Effector memory CD4-positive, alpha-beta T cell (primary cell): ENCODE measurements at places on chromosomes 16 and 17.
A peak's percentile ranks its signal among the peaks of the same experiment; 100 is the strongest.

DNA sequence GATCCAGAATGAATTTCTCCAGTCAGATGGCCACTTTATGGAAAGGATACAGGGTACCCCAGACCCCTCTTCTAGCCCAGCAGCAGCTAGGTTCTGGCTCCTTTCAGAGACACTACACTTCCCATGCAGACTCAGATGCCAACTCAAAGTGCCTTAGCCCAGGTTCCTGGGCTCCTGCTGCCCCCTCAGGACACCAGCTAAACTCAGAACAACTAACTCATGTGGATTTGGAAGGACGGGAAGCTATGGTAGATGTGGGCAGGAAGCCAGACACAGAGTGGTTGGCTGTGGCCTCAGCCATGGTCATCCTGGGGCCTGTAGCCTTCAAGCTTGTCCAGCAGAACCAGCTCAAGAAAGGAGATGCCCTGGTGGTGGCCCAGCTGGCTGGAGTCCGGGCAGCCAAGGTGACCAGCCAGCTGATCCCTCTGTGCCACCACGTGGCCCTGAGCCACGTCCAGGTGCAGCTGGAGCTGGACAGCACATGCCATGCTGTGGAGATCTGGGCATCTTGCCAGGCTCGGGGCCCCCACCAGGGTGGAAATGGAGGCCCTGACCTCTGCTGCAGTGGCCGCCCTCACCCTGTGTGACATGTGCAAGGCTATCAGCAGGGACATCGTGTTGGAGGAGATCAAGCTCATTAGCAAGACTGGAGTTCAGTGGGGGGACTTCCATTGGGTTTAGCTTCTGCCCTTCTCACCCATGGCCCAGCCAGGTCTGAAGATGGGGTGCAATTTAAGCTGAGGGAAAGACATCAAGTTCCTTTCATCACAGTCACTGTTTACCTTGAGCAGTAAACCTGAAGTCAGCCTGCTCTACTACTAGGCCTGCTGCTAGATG lies 111.8 kb downstream of the N4BP1 start:
- H3K36me3 ChIP-seq, result no peaks in the 10 kb centered on the region
- H3K4me1 ChIP-seq, result no peaks in the 10 kb centered on the region
- H3K4me3 ChIP-seq, result no peak overlapping the region
- H3K27ac ChIP-seq, result no peak overlapping the region
- H3K27me3 ChIP-seq, result no peaks in the 10 kb centered on the region

DNA sequence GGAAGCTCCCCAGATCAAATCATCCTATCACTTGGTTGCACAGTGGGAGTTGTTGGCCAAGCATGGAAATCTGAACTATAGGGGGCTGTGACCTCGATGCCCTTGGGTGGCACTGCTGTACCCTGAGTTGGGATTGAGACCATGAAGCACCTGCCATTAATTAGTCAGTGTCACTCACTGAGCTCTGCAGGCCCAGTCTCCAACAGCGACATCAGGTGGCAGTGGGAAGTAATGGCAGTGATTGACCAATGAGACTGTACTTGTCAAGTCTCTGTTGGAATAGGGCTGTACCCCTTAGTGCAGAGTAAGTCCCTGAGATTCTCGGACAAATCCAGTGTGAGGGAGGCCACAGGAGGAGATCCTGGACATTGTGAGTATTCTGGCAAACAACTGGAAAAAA lies 118.0 kb upstream of the RPL38 start:
- H3K27ac ChIP-seq, result no peak overlapping the region
- no peaks in the 10 kb centered on the region for H3K27me3 ChIP-seq
- H3K4me1 ChIP-seq, result no peaks in the 10 kb centered on the region
- H3K36me3 ChIP-seq, result no peaks in the 10 kb centered on the region
- H3K4me3 ChIP-seq, result no peak overlapping the region

DNA sequence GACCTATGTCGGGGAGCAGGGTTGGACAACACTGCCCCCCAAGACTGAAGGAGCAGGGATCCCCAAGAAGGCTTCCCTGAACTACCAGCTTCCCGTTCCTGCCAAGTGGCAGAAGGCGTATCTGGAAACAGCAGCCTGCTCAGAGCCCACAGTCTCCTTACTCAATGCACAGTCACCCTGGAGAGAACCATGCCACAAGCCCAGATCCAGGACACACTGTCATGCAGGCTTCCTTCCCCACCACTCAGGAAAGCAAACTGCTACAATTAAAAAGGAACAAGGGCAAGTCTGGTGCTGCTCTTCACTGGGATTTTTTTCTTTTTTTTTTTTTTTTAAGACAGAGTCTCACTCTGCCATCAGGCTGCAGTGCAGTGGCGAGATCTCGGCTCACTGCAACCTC lies 8.2 kb downstream of the WDR45B start:
- no peak overlapping the region for H3K4me3 ChIP-seq
- peaks cover 63% of the 10 kb centered on the region for H3K36me3 ChIP-seq
- no peak overlapping the region for H3K27ac ChIP-seq
- H3K27me3 ChIP-seq, result no peaks in the 10 kb centered on the region

DNA sequence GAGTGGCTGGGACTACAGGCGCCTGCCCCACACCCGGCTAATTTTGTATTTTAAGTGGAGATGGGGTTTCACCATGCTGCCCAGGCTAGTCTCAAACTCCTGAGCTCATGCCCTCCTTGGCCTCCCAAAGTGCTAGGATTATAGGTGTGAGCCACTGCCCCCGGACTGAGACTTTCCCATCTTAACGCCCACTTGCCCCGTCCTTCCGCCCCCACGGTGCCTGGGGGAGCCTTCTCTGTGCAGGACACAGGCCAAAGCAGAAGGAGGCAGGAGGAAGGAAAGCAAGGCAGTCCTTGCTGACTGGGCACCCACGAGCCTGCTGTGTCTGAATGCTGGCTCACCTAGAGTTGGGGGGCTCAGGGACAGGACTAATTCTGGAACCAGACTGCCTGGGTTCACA lies 17.6 kb upstream of the GNG13 start:
- peaks cover 10% of the 10 kb centered on the region for H3K4me1 ChIP-seq
- DNase-seq, result no peak
- no peaks in the 10 kb centered on the region for H3K36me3 ChIP-seq
- H3K4me3 ChIP-seq, result no peak overlapping the region
- no peaks in the 10 kb centered on the region for H3K27me3 ChIP-seq

DNA sequence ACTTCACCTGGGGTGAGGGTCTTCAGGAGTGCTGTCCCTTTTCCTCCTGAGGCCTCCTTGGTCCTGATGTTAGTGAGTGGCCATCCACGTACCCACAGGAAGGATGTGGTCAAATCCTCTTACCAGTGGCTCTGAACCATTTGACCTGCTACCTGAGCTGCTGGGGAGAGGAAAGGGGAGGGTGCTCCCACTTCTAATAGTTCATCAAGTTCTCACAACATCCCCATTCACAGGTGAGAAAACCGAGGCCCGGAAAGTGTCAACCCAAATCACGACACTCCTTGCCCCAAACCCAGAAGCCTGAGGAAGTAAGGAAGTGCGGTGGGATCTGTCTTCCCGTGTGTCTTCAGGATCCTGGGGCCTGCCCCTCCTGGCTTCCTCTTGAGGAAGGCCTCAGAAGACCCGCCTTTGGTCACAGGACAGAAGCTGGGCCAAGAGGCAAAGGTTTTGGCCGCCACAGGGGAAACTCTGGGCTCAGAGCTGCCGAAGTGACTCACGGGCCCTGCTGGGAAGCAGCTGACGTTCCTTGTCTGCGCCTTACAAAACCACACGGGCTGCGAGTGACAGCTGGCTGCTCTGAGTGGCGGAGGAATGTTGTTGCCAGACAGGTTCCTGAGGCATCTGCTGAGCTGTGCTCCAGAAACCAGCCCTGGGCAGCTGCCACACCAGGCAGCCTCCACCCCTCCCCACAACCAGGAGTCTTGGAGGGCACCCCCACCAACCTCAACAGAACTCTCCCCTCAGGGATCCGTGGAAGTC lies 13.9 kb upstream of the KIFC3 start:
- H3K27me3 ChIP-seq, result no peaks in the 10 kb centered on the region
- no peaks in the 10 kb centered on the region for H3K4me1 ChIP-seq
- H3K4me3 ChIP-seq, result no peak overlapping the region
- H3K36me3 ChIP-seq, result no peaks in the 10 kb centered on the region

GRCh38 chr17:14295676-14296075 lies 5.2 kb upstream of the HS3ST3B1 start:
- H3K4me1 ChIP-seq, result peaks cover 33% of the 10 kb centered on the region
- no peak overlapping the region for H3K4me3 ChIP-seq

DNA sequence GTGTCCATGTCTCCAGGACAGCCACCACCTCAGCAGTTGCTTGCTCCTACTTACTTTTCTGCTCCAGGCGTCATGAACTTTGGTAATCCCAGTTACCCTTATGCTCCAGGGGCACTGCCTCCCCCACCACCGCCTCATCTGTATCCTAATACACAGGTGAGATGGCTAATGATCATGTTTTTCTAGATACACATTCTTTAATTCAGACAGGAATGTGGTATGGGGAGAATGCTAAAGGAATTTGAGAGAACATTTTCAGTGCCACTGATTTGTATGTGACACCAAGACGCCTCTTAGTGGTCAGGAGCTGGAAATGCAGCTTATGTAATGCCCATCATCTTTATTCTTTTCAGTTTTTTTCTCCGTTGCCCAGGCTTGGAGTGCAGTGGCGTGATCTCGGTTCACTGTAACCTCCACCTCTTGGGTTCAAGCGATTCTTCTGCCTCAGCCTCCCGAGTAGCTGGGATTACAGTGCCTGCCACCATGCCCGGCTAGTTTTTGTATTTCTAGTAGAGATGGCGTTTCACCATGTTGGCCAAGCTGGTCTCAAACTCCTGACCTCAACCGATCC lies 8.9 kb upstream of the RAPGEFL1 start:
- no peaks in the 10 kb centered on the region for H3K27me3 ChIP-seq
- H3K4me1 ChIP-seq, result no peaks in the 10 kb centered on the region
- no peak overlapping the region for H3K4me3 ChIP-seq
- peaks cover 80% of the 10 kb centered on the region for H3K36me3 ChIP-seq
- peak; percentile 21 for DNase-seq

GRCh38 chr16:30748634-30749445 lies 615 bp downstream of the PHKG2 start:
- no peaks in the 10 kb centered on the region for H3K27me3 ChIP-seq
- peak overlapping the region; percentile 57 for H3K4me3 ChIP-seq
- H3K27ac ChIP-seq, result peak overlapping the region; percentile 45
- H3K4me1 ChIP-seq, result peaks cover 3% of the 10 kb centered on the region
- peaks cover 24% of the 10 kb centered on the region for H3K36me3 ChIP-seq

GRCh38 chr17:5843366-5844026 lies 226.7 kb upstream of the WSCD1 start:
- H3K4me3 ChIP-seq, result no peak overlapping the region
- H3K4me1 ChIP-seq, result no peaks in the 10 kb centered on the region
- H3K36me3 ChIP-seq, result no peaks in the 10 kb centered on the region
- H3K27ac ChIP-seq, result no peak overlapping the region
- no peaks in the 10 kb centered on the region for H3K27me3 ChIP-seq

DNA sequence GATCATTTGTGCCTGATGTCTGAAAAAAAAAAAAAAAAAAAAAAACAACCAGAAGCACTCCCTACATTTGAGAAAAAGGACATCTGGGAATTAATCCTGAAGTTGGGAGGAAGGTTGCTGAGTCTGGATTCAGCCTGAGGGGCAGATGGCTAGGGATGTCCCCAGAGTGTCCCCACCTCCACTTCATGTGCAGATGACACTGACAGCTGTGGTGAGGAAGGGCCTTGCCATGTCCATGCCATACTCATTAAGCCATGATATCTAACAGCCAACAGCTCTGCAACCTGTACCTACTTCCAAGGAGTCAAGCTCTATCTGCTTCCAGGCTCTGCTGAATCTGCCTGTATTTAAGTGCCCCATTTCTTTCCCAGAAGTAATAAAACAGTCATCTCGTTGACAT lies 356.0 kb downstream of the CA10 start:
- H3K36me3 ChIP-seq, result no peaks in the 10 kb centered on the region
- H3K4me3 ChIP-seq, result no peak overlapping the region

DNA sequence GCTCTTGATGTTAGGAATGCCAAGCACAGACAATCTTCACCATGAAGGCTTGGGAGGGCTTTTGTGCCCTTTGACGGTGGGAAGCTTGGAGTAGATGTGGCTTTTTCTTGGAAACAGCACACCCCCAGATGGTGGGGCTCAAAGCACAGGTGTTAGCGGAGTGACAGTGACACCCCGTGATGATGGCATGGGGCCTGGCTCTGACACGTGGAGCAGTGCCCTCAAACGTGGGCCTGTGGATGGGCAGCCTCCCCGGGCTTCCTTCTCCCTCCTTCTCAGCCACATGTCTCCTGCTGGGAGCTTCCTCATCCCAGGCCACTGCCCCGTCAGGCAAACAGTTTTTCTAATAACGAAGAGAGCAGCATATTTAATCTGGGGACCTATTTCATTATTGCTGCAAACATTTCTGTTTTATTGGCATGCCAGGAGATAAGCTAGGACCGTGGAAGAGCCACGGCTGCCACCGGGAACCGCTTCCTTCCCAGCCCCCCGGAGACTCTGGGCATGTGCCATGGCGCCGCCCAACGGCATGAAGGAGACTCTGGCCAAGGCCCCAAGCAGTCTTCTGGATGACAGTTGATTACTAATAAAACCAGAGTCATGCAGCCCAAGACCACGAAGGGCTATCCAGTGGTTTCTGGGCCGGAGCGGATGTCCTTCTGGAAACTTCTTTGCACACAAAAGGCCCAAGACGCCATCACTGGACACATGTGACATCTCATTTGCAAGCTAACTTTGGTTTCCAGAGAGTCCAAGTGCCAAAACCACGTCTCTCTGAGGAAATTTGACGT lies 280.3 kb upstream of the FOXF1 start:
- H3K27ac ChIP-seq, result no peak overlapping the region
- no peak for DNase-seq
- no peak overlapping the region for H3K4me3 ChIP-seq
- H3K27me3 ChIP-seq, result no peaks in the 10 kb centered on the region
- H3K4me1 ChIP-seq, result no peaks in the 10 kb centered on the region

- peak overlapping the region; percentile 90 for H3K27ac ChIP-seq
- H3K36me3 ChIP-seq, result peaks cover 19% of the 10 kb centered on the region
- H3K4me1 ChIP-seq, result peaks cover 9% of the 10 kb centered on the region
- H3K27me3 ChIP-seq, result no peaks in the 10 kb centered on the region
- H3K4me3 ChIP-seq, result peak overlapping the region; percentile 85
- no peak for DNase-seq
Observed at GRCh38 chr16:28863929-28864793, 518 bp downstream of the SH2B1 start.
